H9 (cell line): ENCODE measurements at places on chromosomes 2 and 18.
A peak's percentile ranks its signal among the peaks of the same experiment; 100 is the strongest.

DNA sequence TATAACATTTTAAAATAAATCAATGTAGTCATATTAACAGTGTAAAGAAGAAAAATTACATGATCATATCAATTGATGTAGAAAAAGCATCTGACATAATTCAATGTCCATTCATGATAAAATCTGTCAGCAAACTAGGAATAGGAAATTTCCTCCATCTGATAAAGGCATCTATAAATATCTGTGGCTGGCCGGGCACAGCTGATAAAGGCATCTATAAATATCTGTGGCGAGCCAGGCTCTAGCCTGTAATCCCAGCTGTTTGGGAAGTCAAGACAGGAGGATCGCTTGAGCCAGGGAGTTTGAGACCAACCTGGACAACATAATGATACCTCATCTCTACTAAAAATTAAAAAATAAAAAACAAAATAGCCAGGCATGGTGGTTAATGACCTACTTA is 18.1 kb upstream of the RANBP2 start:
- no peak for DNase-seq

DNA sequence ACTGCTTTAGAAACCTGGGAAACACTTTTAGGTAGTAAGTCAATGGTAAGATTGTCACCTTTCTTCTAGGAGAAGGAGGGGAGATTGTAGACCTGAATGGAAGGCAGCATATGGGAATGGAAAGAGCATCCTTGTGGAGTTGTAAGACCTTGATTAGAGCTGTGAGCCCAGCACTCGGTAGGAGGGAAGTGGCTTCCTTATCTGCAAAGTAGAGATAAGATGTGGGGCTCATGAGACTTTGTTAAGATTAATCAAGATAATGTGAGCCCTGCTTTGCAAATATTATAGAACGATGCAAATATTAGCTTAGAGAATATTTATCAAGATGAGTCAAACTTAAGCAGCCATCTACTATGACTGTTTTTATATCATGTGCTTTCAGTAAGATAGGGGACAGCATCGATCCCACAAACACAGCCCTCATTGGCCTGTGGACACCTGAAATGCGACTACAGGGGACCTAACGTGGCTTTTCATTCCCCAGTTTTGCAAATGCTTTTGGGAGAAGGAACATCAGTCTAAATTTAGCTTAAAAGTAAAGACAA is 243.7 kb downstream of the LTBP1 start:
- no peak for DNase-seq

GRCh38 chr2:167140767-167141166 is 252.5 kb downstream of the XIRP2 start:
- DNase-seq, result no peak

DNA sequence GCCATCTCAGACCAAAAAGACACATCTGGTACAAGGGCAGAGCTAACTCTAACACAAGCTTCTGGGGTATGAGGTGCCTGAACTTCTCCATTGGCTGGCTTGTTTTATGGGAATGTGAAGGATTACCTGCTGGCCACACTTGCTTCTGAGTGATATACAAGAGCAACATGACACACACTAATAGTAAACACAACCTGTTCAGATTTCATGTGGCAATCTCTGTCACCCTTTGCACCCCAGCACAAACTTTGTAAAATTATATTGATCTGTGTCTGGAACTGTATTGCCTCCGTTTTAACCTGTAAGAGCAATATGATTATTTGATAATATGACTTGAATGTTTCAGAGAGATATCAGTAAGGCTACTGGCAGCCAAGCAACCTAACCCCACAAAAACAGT is 276.7 kb downstream of the CCDC85A start:
- no peak for DNase-seq

GRCh38 chr18:22694954-22695353 is 238.2 kb upstream of the RBBP8 start:
- peak; percentile 61 for DNase-seq

GRCh38 chr2:162915858-162916257 is 77.3 kb upstream of the KCNH7 start:
- DNase-seq, result no peak

DNA sequence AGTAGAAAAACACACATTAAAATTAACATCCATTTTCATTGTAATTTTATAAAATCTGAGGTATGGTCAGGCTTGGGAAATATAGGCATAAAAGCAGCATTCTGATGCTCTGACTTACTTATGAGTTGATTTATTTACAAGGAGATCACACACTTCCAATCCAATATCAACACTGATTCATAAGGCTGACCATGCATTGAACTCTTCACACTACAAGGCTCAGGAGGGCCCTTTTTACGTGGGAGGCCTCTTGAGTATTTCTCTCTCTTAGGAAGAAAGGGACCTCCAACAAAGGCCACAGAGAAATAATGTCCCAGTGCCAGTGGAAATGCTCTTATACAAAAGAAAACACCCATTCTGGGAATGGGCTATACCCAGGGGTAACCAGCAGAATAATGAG is 222.8 kb downstream of the NAPG start:
- no peak for DNase-seq

- DNase-seq, result no peak
Measured at GRCh38 chr18:23835506-23835905, 146.3 kb downstream of the LAMA3 start.
